Stimulated activated naive CD4-positive, alpha-beta T cell treated with Interleukin-2 at 50 U/mL for 16 hours (primary cell): ENCODE measurements at places on chromosomes 16 and 17.

DNA sequence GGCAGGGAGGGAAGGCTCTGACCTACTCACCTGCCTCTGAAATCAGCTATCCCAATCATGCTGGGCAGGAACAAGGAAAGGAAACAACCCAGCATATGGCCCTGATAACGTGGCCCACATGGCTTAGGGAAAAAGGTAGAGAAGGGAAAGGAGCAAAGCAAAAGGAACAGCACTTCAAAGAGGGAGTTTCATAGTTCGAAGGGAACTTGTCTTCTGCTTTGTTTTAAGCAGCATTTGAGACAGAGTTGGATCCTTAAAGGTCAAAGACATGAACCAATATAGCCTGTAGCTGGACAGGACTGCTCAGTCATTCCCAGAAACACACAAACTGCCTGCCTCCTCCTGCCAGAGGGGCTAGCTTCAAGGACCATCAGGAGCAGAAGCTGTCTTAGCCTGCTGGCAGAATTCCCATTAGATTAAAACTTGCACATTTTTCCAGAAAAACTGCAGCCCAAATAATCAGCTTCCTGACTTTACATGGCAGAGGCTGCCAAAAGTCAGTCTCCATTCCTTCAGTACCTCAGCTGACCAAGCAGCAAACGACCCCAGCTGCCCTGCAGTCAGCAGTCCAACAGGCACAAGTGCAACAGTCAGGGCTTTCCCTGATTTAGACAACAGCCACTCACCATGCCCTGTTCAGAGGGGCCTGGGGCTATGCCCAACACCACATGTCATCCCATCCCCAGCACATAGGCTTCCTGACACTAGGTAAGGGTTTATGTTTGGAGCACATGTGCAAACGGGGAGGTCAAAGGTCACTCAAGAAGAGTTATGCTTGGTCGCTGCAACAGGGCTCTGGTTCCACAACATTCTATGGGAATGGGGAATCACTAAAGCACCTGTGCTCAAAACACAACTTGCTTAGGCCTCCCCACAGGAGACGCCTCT is 32.5 kb downstream of the RANBP10 start:
- no peak for DNase-seq

DNA sequence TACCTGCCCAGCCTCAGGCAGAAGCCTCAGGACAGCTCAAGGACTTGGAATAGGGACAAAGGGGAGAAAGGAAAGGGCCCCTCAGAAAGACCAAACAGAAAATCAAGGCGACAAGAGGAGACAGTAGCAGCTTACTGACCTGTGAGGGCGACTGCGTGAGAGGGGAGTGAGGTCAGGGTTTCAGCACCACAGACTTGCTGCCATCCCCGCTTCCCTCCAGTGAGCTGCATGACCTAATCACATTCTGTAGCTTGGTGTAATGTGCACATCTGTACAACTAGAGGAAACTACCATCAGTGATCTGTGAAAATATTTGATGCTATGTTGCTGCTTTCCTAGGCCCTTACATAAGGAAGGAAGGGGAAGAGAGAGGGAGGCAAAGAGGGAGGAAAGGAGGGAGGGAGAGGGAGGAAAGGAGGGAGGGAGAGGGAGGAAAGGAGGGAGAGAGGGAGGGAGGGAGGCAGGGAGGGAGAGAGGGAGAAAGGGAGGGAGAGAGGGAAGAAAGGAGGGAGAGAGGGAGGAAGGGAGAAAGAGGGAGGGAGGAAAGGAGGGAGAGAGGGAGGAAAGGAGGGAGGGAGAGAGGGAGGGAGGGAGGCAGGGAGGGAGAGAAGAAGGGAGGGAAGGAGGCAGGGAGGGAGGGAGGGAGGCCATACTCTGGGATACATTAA is 404.9 kb upstream of the CDH5 start:
- DNase-seq, result no peak

DNA sequence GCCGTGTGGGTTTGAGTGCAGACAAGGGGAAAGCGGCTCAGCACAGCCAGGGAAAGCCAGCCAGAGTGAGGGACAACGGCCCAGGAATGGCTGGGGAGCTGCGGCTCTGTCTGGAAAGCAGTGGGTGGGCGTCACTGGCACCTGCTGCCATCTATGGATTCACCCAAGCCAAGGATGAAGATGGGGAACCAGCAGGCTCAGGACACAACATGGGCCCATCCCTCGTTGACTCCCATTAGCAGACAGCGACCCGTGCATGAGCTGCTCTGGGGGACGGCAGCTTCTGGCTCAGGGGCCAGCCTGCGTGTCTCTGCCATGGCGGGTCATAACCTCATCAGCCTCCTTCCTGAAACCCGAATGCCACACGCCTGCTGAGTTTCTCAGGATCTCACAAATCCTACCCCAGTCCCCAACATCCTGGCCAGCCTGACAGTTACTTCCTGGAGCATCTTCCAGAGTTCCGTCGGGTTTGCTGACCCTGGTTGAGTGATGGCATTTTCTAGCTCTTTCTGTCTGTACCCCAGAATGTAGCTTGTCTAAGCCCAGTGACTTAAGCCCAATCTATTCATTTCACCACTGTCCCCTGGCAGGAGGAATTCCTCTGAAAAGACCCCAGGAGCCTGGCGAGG is 50.7 kb downstream of the SLC7A5 start:
- no peak for DNase-seq

GRCh38 chr16:89920723-89921122 is 2.1 kb downstream of the MC1R start:
- no peak for DNase-seq

DNA sequence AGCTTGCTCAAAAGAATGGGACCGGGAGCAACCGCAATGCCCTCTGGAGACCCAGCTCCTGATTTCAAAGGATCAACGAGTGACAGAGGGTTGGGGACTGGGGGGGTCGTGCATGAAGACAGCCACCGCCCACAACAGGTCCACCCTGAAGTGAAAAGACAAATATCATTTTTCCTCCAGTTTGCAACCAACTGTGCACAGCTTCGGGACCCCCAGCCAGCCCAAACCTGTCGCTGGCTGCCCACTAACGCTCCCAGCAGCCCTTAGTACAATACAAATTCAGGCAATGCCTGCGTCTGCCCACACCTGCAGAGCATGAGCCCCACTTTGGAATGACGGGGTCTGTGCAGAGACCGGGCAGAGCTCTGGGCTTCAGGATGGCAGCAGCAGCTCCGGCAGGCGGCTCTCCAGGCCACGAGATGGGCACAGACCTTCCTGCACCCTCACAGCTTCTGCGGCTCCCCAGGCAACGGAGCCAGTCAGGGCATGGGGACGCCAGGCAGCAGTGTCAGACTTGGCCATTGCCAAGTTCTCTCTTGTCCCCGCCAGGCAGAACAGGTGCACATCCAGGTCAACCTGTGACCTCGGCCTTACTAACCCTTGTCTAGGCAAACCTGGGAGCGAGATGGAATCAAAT is 60.1 kb downstream of the TBC1D16 start:
- no peak for DNase-seq

GRCh38 chr16:83599789-83600462 is 207.9 kb upstream of the HSBP1 start:
- DNase-seq, result no peak

GRCh38 chr16:695355-696089 is 5.3 kb upstream of the WDR24 start:
- peak; percentile 68 for DNase-seq

- DNase-seq, result no peak
Measured at GRCh38 chr17:51801626-51802025, 356.9 kb downstream of the CA10 start.

DNA sequence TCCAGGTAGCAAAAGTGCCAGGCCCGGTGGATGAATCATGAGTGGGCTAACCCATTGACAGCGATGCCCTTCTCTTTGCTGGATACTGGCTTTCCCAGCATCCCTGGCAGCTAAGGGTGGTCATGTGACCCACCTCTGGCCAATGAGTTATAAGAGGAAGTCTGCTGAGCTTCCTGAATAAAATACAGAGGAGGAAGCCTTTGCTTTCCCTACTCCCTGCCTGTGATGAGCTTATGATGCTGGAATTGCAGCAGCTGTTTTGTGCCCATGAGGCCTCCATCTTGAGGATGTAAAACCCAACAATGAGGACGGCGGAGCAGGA is 15.0 kb upstream of the ATP2A3 start:
- no peak for DNase-seq

- DNase-seq, result peak; percentile 26
Measured at GRCh38 chr17:39738568-39738901, 797 bp downstream of the GRB7 start.
